ENCODE measurements at places on chromosomes 7 and 10. TPM values are rescaled to one million over a fixed set of nuclear protein-coding genes. Genes with fewer than 3 reads are reported as not detected.

The LGI1 gene
- total RNA-seq, result not detected

The PRPS1L1 gene
- not detected for total RNA-seq

The MKX gene
- total RNA-seq, result 0.92 TPM

The BMPER gene
- 0.69 TPM for total RNA-seq

The TMEM184A gene
- 1.8 TPM for total RNA-seq

The ELAPOR2 gene
- total RNA-seq, result 32.9 TPM

The HOXA10 gene
- not detected for total RNA-seq

The DRGX gene
- not detected for total RNA-seq

The GPR37 gene
- total RNA-seq, result 17.4 TPM

The RNF148 gene
- 0.45 TPM for total RNA-seq

DNA sequence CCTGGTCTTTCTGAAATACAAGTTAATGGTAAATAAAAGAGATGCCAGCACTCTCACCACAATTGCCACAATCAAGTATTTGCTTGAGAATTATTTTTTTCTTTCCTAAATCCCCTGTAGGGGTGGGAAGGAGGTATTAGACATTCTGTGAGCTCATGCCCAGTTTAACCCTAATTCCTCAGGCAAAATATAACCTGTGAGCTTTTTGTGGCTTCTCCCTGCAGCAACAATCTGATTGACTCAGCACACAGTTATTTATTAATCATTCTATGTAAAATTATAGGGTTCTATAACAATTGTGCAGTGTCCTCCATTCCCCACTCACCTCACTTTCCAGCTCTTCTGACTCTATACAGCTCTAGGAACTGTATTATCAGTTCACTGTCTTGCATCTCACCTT lies 66.3 kb downstream of the GLI3 start:
- DNase-seq, result no peak

- DNase-seq, result no peak
Observed at GRCh38 chr10:75762431-75762802, 331.0 kb downstream of the LRMDA start.

DNA sequence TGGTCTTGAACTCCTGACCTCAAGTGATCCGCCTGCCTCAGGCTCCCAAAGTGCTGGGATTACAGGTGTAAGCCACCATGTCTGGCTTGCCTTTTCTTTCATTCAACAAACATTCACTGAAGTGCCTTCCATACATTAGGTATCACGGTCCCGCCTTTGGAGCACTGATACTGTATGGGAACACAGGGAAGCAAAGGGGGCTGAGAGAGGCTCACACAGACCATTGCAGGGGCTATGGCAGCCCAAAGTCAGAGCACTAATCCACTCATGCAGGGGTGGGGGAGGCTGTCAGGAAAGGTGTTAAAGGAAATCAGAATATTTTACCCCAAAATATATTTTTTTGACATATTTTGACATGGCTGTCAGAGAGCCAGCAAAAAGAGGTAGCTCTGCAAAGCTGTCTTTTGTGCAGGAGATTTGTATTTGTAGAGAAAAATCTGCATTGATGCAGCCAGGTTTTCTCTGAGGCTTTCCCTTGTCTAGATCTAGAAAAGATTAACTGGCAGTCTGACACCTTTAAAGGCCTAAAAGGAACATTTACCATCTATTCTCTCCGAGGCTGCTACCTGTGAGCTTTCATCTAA lies 42.0 kb upstream of the PDLIM1 start:
- no peak for DNase-seq

GRCh38 chr7:15937571-15937970 lies 251.1 kb upstream of the MEOX2 start:
- DNase-seq, result no peak

GRCh38 chr10:90138844-90139243 lies 437.5 kb downstream of the KIF20B start:
- no peak for DNase-seq

- peak; percentile 59 for DNase-seq
Observed at GRCh38 chr10:15369256-15370211, 1.6 kb downstream of the FAM171A1 start.

DNA sequence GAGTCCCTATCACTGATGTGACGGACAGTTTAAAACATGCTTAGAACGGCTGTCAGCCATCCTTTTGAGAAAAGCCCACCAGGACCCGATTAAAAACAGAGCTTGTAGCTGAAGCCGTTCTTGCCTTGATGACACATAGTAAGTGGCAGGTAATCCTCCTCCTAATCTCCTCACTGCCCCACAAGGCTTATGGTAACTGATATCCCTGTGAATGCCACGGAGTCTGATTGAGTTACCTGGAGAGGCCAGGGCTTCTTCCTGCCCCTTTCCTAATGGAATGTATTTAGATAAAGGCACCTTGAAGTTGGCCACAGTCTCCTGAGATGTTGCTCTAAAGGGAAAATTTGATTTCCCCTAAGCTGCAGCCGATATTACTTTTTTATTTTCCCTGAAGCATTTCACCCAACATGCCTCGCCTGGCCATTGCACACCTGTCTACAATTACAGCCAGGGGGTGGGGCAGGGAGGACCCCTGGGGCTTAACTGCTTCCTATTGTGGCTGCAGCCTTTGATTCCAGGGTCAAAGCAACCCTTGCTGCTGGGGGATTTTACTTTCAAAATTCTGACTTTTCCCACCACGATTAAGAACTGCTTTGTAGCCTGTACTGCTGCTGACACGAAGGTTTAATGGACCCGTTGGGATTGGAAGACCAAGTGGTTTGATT lies 169.0 kb upstream of the GPR26 start:
- no peak for DNase-seq

DNA sequence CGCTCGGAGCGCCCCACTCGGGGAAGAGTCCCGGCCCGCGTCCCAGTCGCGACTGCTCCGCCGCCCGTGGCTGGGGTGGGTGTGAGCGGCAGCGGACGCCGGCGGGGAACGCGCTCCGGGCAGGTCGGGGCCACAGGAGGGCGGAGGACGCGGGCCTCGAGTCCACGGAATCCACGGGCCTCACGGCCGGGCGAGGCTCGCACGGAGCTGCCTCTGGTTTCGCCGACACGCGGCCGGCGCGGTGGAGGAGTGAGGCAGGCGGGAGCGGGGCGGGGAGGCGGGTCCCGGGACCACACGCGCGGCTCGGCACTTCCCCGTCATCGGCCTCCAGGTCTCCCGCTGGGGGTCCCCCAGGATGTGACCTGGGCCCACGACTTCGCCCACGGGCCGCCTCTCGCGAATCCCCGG lies 533 bp upstream of the NKX6-2 start:
- DNase-seq, result no peak

- DNase-seq, result peak; percentile 51
Observed at GRCh38 chr7:112452102-112452888, 2.0 kb downstream of the IFRD1 start.

- DNase-seq, result no peak
Observed at GRCh38 chr10:33743429-33743857, 409.0 kb upstream of the NRP1 start.

- no peak for DNase-seq
Observed at GRCh38 chr7:8284606-8285005, 22.6 kb upstream of the ICA1 start.

GRCh38 chr7:156703209-156703608 lies 62.6 kb downstream of the RNF32 start:
- no peak for DNase-seq

DNA sequence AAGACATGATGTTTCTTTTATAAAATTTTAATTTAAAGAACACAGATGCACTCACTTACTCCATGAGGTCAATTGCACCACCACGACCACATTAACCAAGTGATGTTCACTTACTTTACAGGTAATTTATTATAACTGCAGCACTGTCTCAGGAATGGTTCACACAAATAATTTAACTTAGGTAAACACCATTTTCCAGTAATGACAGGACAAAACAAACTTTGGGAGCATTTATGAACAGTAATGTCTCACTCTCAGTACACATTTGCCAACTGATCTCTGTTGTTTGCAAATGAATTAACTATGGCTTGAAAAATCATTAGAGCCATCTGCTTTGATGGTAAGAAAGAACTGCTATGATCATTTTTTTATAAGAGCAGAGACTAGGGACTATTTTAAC lies 150.4 kb downstream of the ETV1 start:
- no peak for DNase-seq
